ENCODE measurements at places on chromosomes 2 and 18. TPM values are rescaled to one million over a fixed set of nuclear protein-coding genes. Genes with fewer than 3 reads are reported as not detected.

Gene CYS1
- 7.0 TPM for total RNA-seq

Gene ANTXR1
- total RNA-seq, result 31.5 TPM

Gene TBC1D8
- 21.3 TPM for total RNA-seq

DNA sequence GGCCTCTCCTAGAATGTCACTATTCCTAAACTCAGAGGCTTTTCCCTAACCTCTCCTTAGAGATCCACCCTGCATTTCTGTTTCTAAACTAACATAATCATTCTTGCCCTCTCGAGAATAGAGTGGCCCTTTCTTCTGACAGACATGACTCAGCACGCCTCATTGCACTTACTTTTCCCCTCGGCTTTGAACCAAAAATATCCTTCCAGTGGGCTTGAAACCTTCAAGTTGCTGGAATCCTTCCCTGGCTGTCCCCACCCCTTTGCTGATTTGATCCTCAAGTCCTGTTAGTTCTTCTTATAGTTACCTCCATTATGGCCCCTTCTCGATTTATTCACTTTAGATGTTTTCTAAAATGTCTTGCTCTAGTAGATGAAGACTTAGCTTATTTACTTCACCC is 158.0 kb downstream of the LTBP1 start:
- peak; percentile 74 for DNase-seq

Gene MAP3K19
- total RNA-seq, result not detected

Gene REG3G
- not detected for total RNA-seq

- no peak for DNase-seq
These were observed 48.9 kb upstream of the COBLL1 start for GRCh38 chr2:164890544-164890943.

- DNase-seq, result peak; percentile 45
These were observed 154.5 kb downstream of the RTN4 start for GRCh38 chr2:54895730-54896129.

DNA sequence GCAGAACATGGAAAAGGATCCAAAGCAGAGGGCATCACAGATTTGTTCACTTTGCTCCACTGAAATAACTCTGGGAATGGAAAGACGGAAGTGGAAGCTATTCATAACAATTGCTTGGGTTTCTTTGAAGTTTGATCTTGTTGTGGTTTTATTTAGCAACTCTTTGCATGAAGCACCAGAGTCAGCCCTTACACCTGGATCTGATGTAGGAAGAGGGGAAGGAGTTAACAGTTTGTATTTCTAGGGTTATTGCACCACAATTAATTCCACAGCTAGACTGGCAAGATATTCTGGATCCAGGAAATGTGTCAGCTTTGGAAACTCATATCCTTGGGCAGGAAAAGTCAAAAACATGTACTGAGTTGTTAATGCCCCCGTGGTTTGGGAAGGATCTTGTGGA is 1143.4 kb downstream of the CNTNAP5 start:
- peak; percentile 8 for DNase-seq

DNA sequence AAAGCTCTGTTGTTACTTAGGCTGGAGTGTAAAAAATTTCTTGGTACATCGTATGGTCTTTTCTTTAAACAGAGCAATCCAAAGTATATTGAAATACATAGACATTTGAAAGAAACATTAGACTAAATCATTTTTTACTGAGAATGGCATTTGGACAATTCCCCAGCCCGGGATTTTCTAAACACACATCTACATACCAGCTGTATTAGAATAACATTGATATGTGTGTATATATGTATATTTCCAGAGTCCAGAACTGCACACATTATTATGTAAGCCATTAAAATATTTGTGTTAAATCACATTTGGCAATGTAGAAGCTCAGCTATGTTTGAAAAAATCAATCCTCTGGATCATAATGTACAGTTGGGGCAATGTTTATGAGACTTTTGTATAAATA is 1853.6 kb upstream of the LRRTM1 start:
- no peak for DNase-seq

Gene TRIB2
- total RNA-seq, result 112 TPM

- DNase-seq, result peak; percentile 9
These were observed 45.5 kb downstream of the TWSG1 start for GRCh38 chr18:9380101-9380500.

GRCh38 chr18:35045121-35045520 is 3.9 kb downstream of the MAPRE2 start:
- peak; percentile 31 for DNase-seq

DNA sequence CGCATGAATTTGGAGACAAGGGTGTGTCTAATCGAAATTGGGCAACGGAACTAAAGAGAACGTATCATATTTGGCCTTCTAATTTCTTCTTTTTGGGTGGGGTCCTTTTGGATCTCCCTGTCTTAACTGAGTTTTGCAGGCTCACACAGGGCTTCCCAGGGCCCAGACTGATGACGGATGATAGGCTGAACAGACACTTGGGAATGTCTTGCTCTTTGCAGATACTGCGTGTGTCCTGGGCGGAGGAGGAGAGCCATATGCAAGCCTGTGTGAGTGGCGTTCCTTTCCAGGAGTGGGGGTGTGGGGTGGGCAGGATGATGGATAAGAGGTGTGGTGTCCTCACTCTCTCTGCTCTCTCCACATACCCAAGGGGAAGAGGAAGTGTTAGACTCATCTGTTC is 40.1 kb downstream of the TNP1 start:
- no peak for DNase-seq

- DNase-seq, result no peak
These were observed 39.3 kb downstream of the PMAIP1 start for GRCh38 chr18:59939127-59939526.

DNA sequence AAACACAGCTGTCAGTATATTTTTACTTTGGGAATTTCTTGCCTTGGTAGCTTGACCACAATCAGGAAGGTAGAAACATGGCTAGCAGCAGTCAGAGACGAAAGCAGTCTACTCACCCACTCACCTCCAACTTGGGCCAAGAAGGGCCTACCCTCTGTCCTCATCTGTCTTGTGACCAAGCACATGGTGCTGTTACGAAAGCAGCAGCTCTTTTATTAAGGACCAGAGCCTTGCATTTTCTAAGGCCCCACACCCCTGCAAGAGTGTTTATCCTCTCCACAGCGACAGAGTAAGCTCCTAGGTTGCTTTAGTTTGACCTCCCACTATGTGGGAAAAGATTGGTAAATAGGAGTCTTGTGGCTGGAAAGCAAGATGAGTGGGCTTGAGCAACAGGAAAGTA is 31.3 kb upstream of the MSTN start:
- DNase-seq, result peak; percentile 45

- peak; percentile 69 for DNase-seq
These were observed 23.3 kb downstream of the RAB31 start for GRCh38 chr18:9731380-9731779.

DNA sequence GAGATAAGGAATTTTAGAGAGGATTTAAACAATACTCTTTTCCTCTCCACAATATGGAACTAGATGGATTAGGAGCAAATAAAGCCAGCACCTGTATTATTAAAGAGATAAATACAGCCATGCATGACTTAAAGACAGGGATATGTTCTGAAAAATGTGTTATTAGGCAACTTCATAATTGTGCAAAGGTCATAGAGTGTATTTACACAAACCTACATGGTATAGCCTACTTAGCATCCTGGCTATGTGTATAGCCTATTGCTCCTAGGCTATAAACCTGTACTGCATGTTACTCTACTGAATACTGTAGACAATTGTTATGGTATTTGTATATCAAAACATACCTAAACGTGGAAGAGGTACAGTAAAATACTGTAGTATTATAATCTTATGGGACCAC is 53.0 kb downstream of the PTRHD1 start:
- no peak for DNase-seq

GRCh38 chr2:169129703-169130243 is 60.4 kb downstream of the DHRS9 start:
- DNase-seq, result no peak

Gene RAB6D
- under 0.01 TPM for total RNA-seq

Gene FKBP7
- total RNA-seq, result 109 TPM

- DNase-seq, result peak; percentile 74
These were observed 61.4 kb downstream of the CPS1 start for GRCh38 chr2:210617732-210618330.

Gene PLCD4
- 1.2 TPM for total RNA-seq

Gene LINC00305
- not detected for total RNA-seq

Gene CDCA7
- 6.2 TPM for total RNA-seq

- no peak for DNase-seq
These were observed 185.5 kb downstream of the DNER start for GRCh38 chr2:229528846-229529245.

- no peak for DNase-seq
These were observed 41.2 kb downstream of the COMMD1 start for GRCh38 chr2:61946666-61947065.

Gene MORN2
- 25.3 TPM for total RNA-seq

GRCh38 chr2:101486258-101486701 is 11.4 kb upstream of the RFX8 start:
- no peak for DNase-seq

GRCh38 chr2:102129951-102130646 is 12.4 kb upstream of the IL1R1 start:
- DNase-seq, result no peak

- DNase-seq, result peak; percentile 88
These were observed 35.9 kb downstream of the SPRED2 start for GRCh38 chr2:65396348-65397026.

- DNase-seq, result peak; percentile 16
These were observed 79.6 kb upstream of the CTLA4 start for GRCh38 chr2:203787979-203788378.

Gene DES
- 4.7 TPM for total RNA-seq

GRCh38 chr2:9178904-9179571 is 27.6 kb upstream of the ASAP2 start:
- peak; percentile 96 for DNase-seq

DNA sequence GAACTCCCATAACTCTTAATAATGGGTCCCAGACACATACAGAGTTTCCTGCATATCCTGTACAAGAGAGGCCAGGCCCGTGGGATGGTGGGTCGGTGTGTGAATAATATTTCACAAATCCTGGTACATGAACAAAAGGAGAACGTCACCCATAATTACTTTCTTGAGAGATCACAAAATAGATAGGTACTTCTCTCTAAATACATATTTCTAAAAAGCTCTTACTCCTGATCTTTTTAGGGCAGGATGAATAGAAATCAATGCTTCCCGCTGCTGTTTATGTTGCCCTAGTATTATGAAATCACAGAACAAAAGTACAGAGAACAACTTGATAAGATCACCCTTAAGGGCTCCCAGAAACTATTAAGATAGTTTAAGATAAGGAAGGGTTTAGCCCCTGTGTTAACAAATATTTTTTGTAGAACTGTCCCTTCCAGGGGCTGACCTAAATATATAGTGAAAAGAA is 5.4 kb downstream of the IRS1 start:
- peak; percentile 53 for DNase-seq

GRCh38 chr2:110678457-110679336 is 834 bp upstream of the BUB1 start:
- DNase-seq, result peak; percentile 33

Gene MC5R
- not detected for total RNA-seq

Gene GRB14
- total RNA-seq, result 6.9 TPM

DNA sequence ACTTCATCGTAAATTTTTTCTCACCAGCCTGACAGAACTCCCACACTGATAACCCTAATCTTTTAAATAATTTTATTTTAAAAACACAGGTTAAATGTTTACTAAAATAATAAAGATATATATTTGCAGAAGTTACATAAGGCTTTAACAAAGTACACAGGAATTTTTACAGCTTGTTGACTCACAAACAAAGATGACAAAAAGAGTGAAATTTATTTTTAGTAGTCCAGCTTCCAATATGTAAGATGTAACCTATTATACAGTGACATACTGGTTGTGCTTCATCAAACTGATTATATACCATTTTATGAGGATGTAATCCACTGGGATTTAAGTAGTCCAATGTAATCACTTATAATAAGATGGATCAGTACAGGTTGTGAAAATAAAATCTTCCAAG is 348.9 kb upstream of the SLC39A10 start:
- no peak for DNase-seq

- peak; percentile 53 for DNase-seq
These were observed 578.7 kb downstream of the ADCYAP1 start for GRCh38 chr18:1483385-1483784.

GRCh38 chr2:218397463-218397819 is 2.2 kb upstream of the CTDSP1 start:
- no peak for DNase-seq

Gene REG1A
- total RNA-seq, result not detected

DNA sequence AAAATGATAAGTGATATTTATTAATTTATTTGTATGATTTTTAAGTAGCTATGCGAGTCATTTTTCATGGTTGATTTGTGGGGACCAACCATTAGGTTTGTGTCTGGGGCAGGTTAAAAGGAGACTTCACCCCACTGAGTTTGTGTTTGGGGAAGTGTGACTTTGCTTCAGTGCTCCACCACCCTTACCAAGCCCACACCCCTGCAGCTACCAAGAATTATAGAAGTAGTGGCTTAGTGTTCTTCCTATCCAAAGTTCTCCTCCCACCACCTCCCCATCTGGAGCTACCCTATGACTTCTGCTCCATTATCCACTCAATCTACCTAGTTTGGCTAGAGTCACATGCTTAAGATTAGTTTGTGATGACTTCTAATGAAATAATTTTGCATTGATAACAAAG is 182.1 kb upstream of the ZEB2 start:
- DNase-seq, result no peak

DNA sequence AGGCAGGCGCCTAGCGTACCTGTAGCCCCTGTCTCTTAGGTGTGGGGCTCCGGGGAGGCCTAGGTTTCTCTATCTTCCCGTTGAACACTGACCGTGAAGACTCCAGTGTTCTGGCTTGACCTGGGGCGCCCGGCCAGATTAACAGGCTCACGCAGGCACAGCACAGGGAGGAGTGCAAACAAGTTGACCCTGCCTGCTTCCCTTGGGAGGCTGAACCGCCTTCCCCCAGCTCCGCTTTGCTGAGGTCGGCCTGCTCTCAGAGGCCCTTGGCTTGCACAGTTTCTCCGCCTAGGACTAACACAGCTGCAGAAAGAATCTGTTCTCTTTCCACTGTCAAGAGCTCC is 567 bp downstream of the PCYOX1 start:
- DNase-seq, result peak; percentile 52

DNA sequence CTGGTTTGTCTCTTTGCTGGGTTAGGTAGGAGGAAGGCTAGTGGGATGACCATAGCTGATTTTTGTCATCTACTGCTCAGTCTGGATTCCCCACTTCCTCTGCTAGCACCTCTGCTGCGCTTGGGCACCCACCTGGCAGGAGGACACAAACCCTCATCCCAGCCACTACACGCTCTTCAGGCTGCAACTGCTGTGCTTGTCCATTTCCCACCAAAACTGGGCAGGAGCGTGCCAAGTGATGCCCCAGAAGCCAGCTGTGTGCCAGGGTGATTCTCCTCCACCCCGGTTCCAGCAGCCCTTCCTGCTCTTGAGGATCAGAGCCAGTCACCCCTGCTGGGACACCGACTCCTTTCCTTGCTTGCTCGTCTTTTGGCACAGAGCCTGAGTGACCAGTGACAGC is 15.7 kb upstream of the PER2 start:
- no peak for DNase-seq

DNA sequence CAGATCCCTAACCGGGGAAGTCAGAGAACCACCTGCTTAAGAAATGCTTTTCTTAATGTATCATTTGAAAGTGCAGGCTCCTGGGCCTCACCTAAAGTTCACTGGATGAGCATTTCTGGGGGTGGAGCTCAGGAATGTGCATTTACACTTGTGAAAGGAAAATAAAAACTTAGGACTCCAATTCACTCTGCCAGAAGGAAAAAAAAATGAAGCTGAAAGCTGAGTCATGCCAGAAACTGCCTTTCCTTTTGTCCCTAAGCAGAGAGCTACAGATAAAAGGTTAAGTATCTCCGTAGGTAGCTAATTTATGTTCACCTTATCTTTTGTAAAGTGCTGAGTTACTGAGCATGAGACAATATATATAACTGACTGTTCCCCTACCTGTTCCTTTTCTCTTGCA is 229.5 kb upstream of the MEX3C start:
- DNase-seq, result no peak
